ENCODE measurements at places on chromosomes 7 and 10.

DNA sequence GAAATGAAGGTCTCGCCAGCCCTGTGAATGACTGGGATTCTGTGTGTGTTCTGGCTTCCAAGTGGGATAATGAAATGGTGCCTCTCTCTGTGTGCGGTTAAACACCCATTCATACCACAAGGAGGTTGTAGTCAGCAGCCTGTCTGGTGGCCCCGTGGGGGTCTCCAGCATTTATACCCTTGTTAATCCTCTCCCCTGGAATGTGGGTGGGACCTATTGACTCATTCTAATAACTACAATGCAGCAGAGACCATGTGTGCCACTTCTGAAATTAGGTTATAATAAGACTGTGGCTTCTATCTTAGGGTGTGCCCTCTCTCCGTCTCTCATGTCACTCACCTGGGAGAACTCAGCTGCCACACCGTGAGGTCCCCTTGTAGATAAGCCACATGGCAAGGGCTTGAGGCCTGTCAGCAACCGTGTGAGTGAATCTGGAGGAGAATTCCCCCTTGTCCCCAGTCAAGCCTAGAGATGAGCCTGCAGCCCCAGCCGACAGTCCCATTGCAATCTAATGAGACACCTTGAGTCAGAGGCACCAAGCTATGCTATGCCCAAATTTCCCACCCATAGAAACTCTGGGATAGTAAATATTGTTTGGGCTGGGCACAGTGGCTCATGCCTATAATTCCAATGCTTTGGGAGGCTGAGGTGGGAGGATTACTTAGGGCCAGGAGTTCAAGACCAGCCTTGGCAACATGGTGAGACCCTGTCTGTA is 106.8 kb downstream of the GALNT17 start:
- no peak for DNase-seq

DNA sequence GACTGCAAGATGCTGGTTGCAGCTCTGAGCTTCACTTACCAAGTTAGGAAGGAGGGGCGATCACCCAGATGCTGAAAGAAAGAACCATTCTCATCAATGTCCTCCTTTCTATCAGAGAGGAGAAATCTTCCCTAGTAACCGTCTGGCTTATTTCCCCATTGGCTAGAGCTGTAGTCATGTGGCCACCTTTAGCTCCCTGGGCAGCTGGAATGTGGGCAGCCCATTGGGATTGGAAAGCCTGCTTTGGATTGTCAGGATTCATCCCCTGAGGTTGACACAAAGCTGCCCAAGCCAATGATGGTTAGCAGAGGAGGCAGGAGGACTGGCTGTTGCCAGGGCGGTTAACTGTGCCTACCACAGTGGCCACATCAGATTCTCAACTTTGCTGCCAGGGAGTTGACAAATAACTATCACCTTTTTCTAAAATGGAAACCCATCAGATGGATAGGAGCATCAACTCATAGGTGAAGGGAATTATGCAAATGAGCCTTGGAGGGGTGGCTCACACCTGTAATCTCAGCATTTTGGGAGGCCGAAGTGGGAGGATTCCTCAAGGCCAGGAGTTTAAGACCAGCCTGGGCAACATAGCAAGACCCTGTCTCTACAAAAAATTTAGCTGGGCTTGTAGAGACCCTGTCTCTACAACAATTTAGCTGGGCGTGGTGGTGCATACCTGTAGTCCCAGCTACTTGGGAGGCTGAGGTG is 206.4 kb upstream of the GALNT17 start:
- no peak for DNase-seq

DNA sequence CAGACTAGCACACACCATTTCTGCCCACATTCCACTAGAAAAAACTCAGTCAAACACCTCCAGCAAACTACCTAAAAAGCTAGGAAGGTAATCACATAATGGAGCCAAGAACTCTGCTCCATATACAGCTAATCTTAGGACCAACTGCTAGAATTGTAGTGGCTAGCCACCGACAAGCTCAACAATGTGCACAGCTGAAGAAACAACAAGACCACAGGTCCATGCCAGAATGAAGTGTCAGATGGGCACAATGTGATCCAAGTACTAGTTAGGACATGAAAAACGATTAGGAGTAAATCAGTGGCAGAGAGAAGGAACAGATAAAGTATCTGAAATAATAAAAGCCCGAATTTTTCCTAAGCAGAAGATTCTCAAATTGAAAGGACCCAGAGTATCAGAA is 38.6 kb downstream of the TMEM106B start:
- DNase-seq, result no peak

- DNase-seq, result no peak
Observed at GRCh38 chr7:20861468-20861867, 74.8 kb upstream of the SP8 start.

DNA sequence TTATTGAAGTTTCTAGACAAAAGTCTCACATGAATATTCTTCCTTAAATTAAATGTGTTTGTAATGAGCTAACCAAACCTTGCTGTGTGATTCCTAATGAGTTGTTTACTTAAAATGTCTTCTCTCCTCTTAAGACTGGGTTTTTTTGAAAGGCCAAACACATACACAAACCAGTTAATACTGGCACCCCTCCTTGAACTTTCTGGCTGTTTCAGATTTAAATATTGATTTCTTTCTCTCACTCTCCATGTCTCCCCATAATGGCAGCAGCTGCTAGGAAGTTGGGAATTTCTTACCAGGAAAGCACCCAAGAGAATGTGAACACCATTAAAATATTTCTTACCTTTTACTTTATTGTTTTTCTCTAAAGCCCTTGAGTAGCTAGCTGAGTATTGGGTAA is 11.4 kb upstream of the PTN start:
- no peak for DNase-seq

DNA sequence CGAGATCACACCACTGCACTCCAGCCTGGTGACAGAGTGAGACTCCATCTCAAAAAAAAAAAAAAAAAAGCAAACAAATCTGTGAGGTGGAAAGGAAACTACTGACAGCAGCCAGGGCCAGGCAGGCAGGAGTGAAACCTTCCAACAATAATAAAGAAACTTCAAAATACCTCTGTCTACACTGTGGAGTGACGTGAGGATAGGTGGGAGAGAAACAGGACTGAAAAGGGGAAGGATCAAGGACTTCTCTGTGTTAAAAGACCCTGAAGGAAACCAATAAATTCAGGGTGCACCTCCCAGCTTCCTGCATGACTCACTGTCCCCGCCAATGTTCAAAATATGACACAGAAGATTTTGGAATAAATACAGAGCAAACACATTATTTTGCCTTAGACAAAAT is 82.9 kb downstream of the KIAA1549 start:
- no peak for DNase-seq
